ENCODE measurements at places on chromosomes 13 and 19.

DNA sequence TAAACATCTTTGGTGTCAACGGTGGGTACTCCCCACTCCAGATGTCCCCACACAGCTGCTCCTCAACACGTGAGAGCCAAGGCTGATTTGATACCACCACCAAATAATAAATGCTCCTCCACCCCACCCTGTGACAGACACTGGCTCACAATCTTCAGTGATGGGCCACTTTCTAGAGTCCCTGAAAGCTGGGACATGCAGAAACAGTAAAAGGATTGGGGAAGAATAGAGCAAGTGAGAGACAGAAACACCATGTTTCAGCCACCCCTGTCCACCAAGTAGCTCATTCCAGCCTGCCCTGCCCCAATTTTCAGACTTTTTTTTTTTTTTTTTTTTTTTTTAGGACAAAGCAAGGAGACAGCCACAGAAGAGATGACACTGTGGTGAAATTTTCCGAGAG is 1.6 kb downstream of the SLC46A3 start:
- DNase-seq = no peak

DNA sequence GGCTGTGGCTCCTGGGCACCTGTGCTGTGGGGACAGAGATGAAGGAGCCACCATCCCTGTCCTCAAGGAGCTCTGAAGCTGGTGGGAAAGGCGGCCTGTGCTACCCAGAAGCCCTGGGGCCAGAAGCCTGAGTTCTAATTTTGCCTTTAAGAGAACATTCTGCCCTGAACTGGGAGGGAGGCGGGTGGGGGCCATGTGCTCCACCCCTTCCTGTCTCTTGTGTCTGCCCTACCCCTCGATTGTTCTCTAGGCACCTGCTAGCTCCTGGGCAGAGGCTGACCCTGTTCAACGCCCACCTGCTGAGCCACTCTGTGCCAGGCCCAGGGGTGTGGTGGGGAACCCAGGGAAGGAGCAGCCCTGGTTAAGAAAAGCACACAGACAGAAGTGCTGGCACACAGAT is 5.9 kb downstream of the TRAPPC6A start:
- DNase-seq = no peak

- DNase-seq = no peak
Measured at GRCh38 chr13:79477968-79478367, 3.0 kb upstream of the NDFIP2 start.

DNA sequence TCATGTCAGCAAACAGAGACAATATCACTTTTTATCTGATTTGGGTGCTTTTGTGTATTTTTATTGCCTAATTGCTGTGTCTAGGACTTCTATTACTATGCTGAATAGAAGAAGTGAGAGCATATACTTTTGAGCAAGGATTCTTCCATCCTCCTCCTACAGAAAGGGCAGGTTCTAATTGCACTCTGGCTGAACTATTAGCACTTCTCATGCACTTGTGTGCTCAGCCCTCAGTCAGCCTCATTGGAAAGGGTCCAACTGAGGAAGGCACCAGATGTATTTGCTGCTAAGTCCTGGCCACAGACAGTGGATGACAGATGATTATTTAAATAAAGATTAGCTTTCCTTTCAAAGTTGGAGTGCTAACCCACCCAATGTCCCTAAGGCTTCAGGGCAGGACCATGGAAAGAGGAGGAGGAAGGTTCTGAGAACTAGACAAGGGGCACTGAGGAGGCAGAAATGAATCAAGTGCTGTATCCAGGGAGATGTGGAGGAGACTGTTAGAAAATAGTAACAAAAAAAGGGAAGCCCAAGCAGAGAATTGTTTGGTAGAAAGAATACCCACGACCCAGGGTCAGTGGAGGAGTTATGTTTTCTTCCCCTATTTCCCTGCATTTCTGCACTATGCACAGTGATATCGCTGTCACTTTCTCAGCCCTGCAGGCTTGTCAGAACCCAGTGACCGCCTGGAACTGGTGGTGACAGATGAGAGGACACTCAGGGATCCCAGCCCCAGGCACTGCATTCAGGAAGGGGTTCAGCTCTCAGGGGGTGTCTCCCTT is 8.0 kb downstream of the LILRB4 start:
- DNase-seq = no peak

DNA sequence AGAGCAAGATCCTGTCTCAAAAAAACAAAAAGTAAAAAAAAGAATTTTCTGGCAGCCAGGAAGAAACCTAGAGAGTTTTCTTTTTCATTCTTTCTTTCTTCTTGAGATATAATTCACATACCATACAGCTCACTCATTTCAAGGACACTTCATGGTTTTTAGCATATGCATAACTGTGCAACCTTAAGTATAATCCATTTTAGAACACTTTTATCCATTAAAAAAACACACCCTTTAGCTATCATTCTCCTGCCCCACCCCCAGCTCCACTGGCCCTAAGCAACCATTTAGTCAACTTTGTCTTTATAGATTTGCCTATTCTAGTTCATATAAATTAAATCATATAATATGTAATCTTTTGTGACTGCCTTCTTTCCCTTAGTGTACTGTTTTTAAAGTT is 8.1 kb upstream of the IPO5 start:
- DNase-seq = no peak

DNA sequence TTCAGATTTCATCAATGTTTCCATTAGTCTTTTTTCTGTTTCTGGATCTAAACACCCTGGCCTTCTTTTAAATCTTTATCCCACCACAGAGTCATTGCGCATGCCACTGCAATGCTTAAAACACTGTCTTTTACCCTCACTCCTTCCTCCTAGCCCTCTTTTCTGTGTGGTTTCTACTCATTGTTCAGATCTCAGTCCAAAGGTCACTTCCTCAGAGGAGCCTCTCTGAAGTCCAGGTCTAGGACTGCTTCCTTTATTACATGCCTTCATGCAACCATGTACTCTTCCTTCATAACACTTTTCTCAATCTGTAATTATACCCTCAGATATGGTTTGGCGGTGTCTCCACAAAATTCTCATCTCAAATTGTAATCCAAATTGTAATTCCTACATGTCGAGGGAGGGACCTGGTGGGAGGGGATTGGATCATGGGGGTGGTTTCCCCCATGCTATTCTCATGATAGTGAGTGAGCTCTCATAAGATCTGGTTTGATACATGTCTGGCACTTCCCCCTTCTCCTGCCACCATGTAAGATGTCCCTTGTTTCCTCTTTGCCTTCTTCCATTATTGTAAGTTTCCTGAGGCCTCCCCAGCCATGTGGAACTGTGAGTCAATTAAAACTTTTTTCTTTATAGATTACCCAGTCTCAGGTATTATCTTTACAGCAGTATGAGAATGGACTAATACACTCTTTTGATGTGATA is 808.9 kb downstream of the DIAPH3 start:
- no peak for DNase-seq

- no peak for DNase-seq
Measured at GRCh38 chr13:39952249-39953233, 297.1 kb downstream of the COG6 start.

DNA sequence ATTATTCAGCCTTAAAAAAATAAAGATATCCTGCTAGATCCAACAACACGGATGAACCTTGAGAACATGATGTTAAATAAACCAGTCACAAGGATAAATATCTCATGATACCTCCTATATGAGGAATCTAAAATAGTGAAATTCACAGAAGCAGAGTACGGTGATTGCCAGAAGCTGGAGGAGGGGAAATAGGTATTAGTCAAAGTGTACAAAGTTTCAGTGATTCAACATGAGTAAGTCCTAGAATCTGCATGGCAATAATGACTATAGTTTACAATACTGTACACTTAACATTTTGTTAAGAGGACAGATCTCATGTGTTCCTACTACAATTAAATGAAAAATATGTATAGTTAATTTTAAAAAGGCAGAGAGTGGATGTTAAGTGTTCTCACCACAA is 206.6 kb upstream of the SLC10A2 start:
- no peak for DNase-seq

DNA sequence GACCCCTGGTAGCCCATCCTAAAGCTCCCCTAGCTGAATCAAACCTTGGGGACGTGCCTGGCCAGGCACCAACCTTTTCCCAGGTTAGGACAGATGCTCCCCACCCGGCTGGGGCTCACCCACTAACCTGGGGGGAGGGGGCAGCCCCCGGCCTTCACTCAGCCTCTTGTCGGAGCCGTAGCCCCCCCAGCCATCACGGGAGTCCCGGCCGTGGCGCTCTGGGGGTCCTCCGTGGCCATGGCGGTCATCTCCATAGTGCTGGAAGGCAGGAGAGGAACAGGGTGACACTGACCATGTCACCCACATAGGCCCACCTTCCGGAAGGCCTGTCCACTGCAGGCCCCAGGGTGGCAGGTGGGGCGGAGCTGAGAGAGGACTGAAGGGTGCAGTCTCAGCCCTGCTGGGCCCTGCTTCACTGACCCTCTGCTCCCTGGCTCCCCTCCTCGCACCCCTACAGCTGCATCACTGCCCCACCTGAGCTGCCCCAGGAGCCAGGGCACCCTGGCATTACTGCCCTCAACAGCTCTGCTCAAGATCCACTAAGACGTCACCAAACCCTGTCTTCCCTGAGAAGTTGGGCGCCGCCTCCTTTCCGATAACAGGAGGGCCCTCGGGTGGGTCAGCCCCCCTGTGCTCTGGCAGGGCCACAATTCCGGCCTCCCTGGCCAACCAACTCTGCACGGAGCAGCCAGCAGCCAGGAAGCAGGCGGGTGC is 22.6 kb upstream of the TINCR start:
- DNase-seq = no peak

DNA sequence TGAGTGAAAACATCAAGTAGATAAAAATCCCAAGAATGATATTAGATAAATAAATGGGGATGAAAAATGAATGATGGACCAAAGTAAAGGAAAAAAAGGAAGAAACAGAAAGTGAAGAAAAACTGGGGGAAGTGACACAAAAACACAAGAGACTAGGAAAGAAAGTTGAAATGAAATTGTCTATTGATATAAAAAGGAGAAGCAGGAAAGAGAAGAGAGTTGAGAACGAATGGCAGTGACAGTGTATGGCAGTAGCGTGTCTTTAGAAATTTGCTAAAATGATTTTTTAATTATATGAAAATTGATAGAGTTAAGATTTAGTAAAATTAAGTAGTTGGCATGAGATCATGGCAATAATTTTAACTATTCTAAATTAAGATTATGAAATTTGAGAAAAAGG is 36.3 kb upstream of the SGCG start:
- no peak for DNase-seq

GRCh38 chr19:46603195-46603637 is 2.1 kb downstream of the CALM3 start:
- no peak for DNase-seq

GRCh38 chr13:99273128-99273527 is 14.9 kb upstream of the GPR18 start:
- DNase-seq = no peak

- DNase-seq = no peak
Measured at GRCh38 chr13:98097749-98098148, 45.1 kb upstream of the FARP1 start.

DNA sequence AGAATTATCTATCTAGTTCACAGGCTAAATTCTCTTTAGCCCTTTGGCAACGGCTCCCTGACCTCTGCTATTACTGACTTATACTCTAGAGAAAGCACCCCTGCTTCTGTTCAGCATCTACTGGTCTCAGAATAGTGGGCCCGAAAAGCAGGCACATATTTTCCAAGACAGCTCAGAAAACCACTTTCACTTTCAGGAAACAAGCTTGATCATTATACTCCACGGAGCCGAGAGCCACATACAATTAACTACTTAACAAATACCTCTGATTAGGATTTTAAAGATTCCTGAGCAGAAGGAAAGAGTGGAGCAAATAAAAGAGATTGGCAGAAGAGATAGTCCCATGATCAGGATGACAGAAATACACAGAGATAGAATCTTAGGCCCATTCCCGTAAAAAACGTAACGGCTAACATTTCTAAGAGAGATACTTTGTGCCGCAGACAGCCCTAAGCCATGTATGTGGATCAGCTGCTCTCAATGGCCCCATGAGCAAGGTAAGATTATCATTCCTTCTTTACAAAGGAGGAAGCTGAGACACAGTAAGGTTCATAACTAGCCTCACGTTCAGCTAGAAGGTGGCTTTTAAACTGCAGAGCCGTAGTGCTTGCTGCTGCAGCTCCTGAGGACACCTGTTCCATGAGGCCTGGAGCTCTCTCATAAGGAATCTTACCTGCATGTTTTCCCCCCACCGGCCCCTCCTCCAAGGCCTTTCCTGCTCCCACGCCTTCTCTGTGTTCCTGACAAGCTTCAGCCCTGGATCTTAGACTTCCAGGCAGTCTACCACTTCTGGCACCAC is 227.2 kb downstream of the FOXO1 start:
- no peak for DNase-seq

DNA sequence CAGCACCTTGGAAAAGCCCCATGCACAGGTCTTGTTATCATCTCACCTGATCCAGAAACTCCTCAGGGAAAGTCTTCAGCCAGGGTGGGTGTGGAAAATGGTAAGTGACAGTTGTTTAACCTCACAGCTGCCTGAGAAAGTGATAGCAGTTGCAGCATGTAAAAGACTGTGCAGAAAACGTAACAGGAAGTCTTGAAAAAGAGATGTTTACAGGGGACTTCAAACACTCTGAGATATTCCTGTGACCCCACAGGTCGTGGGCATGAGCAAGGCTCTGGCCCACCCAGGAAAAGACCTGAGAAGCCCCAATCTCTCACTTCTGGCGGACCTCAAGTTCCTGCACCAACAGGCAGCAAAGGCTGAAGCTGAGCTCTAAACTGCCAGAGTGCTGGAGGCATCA is 826.9 kb downstream of the UQCRFS1 start:
- no peak for DNase-seq

DNA sequence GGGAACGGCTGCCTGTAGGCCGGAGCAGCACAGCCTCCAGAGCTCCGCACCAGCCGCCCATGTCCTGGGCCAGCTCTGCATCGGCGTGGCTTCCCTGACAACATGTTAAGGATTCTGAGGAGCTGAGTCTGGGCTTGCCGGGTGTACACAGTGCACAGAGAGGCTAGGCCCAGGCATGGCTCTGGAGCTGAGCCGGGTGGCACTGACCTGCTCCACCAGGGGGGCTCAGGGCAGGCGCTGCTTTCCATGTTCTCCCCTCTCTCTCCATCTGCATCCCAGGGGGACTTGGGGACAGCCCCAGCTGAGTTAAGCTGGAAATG is 31.6 kb downstream of the AP1M1 start:
- no peak for DNase-seq

- DNase-seq = no peak
Measured at GRCh38 chr19:55635334-55635717, 5.5 kb upstream of the ZNF580 start.

DNA sequence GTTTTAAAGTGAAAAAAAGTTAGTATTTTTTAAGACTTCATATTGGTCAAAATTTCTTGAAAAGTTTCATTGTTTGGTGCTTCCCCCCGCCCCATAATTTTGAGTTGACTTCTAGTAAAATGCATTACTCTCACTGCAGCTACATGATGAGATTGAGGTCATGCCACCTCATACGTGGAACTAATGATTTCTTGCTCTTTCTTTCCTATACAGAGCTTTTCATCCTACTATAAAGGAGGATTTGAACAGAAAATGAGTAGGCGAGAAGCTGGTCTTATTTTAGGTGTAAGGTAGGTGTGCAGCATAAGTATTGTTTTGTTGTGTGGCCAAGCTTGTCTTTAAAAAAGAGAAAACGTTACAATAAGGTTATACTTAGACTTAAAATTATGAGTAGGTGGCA is 55.0 kb downstream of the DNAJC15 start:
- no peak for DNase-seq

- no peak for DNase-seq
Measured at GRCh38 chr13:91346062-91346461, 1.4 kb upstream of the MIR17HG start.

Measured in stimulated activated CD8-positive, alpha-beta memory T cell treated with anti-CD3 and anti-CD28 coated beads, Interleukin-4, amount 100 ng/mL, for 1 hour (primary cell).